ENCODE measurements at places on chromosomes 16 and 17.

DNA sequence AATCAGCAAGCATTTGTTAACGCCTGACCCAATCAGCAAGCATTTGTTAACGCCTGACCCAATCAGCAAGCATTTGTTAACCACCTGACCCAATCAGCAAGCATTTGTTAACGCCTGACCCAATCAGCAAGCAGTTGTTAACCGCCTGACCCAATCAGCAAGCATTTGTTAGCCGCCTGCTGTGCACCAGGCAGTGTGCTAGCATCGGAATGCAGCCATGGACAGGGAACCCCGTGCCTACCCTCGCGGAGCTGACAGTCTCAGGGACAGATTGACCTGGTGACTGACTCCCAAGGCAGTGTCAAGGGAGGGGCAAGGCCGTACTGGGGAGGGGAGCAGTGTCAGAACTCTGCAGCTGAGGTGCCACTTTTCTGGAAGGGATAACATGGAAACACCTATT lies 66.9 kb downstream of the ABR start:
- DNase-seq: no peak

DNA sequence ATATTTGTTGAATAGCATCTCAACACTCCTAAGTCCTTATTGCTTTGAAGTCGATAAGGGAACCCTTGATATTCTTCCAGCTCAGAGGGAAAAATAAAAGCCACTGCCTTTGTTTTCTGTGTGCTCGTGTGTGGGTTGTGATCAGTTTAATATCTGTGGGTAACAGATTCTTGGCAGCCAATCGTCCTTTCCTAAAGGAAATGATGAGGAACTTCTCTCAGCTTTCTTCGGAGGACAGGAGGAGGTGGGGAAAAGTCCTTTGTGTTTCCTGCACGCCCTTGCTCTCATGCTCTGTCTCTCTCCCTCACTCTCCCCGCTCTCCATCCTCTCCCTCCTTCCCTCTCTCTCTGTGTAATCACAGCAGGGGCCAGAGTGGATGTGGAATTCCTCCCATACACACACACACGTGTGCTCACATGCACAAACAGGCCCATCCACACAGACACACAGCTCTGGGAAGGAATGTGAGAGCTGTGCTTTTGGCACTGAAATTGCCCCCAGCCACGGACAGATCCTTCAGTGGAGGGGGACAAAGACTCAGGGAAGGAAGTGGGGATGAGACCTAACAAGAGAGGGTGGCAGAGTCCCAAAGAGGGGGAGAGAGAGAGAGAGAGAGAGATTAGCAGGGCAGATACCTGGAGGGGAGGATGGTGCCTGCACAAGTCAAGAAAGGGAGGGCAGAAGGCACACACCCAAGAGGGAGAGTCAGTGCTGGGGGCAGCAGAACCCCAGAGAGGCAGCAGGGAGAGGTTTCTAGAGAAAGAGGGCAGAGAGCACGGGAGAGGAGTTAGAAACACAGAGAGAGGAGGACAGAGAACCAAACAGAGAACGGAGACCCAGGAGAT lies 83.5 kb upstream of the PLCG2 start:
- DNase-seq: no peak

DNA sequence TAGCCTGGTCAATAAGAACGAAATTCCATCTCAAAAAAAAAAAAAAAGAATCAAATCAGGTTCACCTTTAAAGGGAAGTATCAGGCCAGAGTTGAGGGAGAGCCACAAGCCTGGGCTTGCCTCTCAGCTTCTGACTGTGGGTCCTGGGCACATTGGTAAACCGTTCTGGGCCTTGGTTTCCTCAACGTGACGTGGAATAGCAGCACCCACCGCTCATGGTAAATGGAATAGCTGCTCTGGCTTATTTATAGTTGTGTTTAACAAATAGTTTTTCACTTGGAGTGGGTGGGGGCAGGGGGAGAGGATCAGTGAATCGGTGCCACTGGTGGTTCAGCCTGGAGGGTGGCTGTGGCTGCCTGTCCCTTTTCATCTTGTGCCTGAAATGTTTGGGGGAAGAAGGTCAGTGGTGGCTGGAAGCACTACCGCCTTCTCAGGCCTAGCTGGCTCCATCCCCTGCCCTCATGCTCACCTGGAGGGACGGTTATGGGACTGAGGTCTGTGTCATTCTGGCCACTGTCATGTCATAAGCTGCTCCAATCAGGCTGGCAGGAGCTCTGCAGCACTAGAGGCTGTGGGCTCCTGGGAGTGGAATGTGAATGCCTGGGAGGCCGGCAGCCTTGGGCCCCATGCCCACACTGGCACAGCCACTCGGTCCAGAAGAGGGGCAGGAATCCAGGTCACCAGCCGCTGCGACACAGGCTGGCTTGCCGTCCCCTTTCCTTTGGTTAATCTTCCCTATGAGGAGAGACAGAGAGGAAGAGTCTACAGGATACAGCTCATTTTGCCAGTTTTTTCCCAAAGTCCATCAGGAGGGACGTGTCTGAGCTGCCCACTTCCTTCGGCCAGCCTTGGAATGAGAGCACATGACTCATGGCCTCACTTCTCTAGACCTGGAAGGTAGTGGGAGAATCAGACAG lies 27.0 kb downstream of the CCR7 start:
- DNase-seq: no peak

GRCh38 chr16:48284772-48285409 lies 37.6 kb upstream of the ABCC11 start:
- DNase-seq: no peak

- DNase-seq: no peak
Measured at GRCh38 chr17:17183744-17184143, 22.4 kb downstream of the PLD6 start.

DNA sequence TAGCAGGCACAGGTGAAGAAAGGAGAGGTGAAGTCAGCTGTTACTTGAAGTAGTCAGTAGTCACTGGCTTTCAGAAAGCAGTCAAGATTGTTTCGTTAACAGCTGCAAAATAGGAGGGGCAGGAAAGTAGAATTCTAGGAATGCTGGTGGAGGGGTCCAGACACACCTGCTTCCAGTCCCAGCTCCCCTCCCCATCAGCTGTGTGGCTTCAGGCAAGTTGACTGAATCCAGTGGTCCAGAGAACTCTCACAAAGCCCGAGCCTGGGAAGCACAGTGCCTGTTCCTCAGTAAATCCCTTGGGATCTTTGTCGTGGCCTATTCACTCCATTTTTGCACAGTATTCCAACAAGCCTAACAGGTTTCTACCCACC lies 4.6 kb upstream of the SOCS1 start:
- no peak for DNase-seq

DNA sequence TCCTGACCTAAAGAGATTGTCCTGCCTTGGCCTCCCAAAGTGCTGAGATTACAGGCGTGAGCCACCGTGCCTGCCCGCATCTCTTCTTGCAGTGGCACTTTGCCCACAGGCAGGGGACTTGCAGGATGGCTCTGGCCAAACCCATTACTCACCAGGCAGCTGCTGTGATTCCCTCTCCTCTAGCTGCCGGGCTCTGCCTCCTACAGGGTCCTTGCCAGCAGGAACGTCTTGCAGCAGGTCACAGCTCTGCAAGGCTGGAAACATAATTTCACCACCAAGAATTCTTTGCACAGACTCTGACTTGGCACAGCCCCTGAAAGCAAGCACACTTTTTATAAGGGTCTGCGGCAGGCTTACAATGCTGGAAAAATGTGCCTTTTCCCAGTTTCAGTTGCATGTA lies 20.3 kb downstream of the COX4I1 start:
- DNase-seq: no peak

DNA sequence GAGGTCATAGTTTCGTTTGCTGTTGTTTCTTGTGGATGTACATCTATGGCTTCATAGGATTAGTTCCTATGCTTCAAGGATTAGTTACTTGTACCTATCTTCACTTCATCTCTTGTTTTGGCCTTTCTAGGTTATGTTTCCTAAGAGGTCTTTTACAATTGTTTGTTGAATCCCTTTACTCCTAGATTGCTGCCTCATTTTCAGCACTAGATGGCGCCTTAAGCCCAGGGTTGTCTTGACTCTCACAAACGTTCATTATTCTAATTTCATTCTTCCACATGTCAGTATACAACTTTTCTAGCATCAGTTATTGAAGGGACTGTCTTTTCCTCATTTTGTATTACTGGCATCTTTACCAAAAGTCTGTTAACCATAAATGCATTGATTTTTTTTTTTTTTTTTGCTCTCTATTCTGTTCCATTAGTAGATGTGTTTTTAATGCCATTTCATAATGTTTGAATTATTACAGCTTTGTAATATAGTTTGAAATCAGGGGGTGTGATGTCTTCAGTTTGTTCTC lies 45.0 kb upstream of the NACA2 start:
- peak; percentile 20 for DNase-seq

Measured in activated CD4-positive, alpha-beta T cell treated with anti-CD3 and anti-CD28 coated beads for 24 hours (primary cell).